ENCODE measurements at places on chromosomes 11 and 22.

DNA sequence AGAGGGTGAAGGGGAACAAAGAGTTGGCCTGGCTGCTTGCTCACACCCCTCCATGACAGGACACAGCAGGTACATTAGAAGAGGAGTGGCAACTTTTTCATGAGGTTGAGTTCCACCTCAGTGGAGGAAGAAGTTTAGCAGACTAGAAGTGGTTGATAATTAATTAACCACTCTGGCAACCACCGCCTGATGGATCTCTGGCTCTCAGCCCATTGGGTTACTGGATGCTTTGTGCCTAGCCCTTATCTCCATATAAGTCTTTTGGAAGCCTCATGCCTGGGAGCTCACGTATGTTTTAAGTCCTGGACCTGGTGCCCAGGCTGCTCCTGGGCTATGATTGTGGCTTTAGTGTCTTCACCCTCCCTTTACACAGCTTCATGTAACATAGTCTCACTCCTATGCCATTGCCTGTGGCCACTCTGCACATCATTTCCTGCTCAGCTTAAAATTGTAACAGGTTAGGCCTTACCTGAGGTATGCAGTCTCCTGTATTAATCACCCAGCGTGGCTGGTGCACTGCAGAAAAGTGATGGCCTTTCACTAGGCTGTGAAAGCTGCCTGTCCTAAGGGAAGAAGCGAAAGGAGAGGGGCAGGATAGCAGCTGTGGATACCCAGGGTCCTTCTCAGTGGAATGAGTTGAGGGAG is 72.7 kb upstream of the CRTAM start:
- DNase-seq, result no peak

GRCh38 chr11:5240458-5240857 is 6.2 kb upstream of the HBD start:
- DNase-seq, result no peak

DNA sequence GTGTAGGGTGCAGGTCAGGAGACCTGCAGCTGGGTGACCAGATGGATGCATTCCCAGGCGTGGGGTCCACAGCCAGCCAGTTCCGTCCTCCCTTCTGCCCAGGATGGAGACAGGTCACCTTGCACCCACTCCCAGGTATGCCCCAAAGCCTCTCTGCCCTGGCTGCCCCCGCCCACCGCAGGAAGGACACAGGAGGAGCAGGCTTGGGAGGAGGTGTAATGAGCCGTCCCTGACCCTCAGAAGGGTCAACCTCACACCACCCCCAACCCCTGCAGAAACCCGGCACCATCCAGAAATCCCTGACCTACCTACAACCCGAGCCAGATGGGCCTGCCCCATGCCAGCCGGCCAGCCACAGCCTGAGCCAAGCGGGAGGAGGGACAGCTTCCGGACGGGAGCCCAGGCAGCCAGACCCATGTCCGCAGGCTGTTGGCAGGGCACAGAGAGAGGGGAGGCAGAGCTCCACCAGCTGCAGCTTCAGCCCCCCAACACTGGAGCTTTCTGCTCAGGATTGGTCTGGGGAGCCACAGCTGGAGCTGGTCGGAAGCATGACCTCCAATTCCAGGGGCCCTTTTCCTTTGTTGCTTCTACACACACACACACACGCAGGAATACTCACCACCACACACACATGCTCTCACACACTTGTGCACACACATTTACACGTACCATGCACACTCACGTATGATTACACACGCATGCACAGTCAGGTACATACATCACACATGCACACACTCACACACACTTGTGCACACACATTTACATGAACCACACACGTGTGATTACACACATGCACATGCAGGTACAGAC is 5.3 kb downstream of the IFITM10 start:
- DNase-seq, result no peak

- DNase-seq, result no peak
Measured at GRCh38 chr11:66904561-66904960, 47.7 kb downstream of the LRFN4 start.

DNA sequence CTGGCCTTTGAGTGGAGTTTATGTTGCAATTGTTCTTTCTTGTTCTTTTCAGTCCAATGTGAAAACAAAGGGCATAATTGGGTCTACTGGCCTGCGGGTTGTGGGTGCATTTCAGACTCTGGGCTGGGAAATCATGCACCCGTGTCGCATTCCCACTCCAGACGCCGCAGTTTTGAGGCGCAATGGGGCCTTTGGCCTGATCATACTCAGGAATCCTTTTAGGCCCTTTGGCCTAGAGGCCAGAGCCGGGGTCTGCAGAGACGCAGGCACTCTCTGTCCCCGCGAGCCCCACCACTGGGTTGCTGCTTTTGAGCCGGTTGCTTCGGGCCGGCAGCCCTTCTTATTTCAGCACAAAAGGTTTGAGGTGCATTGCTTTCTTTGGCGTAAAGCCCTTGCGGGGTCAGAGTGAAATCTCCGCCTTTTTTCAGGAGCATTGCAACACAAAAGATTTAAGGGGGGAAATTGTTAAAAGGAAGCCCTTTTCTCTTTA is 48.4 kb upstream of the DBX1 start:
- DNase-seq, result no peak

GRCh38 chr11:47132490-47132889 is 44.2 kb downstream of the ARFGAP2 start:
- DNase-seq, result no peak

All from NCI-H1930 (cell line).